Left ventricle myocardium inferior (tissue), 1 donor: ENCODE measurements at places on chromosomes 13 and 19.

- no peak for DNase-seq
Observed at GRCh38 chr19:42629191-42629590, 34.5 kb upstream of the CEACAM8 start.

DNA sequence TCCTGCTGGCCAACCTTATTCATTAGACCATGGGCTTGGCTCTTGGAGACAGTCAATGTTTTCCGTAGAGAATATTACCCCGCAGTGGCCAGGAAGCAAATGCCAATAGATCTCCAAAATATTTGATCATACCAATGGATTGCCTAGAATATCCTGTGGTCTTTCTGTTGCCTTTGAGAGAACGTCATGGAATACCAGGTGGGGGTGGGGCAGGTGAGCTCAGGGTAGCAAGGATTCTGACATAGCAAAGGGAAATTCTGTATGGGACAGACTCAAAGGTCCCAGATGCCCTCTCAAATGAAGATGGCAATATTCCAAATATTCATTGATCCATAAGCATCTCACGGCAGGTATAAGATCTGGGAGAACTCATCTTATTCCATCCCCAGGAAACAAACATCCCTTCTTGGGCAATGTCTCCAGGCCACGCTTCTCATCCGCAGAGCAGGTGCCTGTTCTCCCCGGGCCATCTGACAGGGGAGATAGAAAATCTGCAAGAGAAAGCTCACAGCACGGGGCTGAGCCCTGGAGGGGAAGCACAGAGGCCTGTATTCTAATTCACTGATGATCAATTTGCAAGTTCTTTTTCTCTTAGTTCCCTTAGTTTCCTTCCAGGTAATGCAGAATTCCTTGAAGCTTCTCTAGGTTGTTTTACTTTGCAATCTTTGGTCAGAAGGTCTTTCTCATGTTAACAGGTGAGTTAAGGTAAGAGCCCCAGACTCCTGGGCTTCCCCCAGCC lies 69.6 kb upstream of the TSHZ3 start:
- no peak for DNase-seq

GRCh38 chr13:36329361-36329760 lies 16.8 kb downstream of the SPART start:
- no peak for DNase-seq

- peak; percentile 87 for DNase-seq
Observed at GRCh38 chr19:15672580-15673175, at the start of gene CYP4F12. Gene CYP4F12 (plus strand): TSS chr19:15673087. CDS start chr19:15673530, 443 bp downstream.

DNA sequence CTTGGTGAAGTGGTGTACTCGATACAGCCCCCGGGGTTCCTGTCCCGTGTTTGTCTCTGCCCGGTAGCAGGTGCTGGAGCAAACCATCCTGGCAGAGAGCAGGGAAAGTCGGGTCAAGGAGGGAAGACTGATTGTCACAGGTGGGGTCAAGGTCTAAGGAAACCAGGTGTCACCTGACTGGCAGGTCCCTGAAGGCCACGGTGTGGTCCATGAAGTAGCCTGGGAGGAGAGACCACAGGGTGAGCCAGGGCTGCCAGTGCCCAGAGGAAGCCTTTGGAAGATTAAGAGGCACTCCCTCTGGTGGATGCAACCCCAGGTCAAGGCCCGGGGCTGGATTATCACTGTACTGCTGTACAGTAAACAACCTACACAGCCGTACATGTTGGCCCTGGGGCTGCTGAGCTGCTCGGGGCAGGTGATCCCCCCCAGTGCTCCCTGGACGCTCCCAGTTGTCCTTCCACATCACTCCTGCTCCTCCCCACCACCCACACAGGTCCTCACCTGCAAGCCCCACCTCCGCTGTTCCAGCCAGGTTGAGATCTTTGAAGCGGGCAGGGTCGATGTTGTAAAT lies 6.0 kb upstream of the CCER2 start:
- DNase-seq: no peak

DNA sequence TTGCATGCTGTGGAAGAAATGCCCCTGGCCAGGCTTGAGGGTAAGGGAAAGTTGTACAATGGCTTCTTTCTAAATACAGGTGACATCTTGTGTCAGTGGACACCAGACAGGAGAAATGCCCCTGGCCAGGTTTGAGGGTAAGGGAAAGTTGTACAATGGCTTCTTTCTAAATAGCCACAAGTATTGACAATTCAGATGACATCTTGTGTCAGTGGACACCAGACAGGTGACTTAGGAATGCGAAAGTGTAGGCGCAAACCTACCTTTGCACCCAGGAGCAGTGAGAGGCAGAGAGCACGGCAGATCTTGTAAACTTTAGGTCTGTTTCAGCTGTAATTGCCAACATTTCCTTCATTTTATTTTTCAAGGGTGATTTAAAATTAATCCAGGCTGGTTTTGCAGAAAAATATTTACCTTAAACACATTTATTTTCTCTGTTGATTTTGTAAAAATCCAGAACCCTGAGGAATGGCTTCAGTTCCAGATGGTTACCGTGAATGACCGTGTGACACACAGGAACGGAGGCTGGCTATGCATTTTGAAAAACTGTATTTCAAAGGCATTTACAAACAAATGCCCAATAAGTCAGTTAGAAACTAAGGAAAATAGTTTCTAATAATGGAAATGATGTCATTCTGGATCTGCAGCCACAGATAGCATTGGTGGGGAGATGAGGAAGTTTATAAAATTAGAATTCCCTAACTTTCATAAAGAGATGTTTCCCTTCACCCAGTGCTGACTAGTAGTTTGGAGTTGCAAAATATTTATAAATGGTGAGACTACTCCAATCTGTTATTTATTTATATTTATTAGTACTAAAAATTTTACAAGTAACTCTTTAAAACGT lies 34.9 kb downstream of the TNFSF13B start:
- DNase-seq: no peak

DNA sequence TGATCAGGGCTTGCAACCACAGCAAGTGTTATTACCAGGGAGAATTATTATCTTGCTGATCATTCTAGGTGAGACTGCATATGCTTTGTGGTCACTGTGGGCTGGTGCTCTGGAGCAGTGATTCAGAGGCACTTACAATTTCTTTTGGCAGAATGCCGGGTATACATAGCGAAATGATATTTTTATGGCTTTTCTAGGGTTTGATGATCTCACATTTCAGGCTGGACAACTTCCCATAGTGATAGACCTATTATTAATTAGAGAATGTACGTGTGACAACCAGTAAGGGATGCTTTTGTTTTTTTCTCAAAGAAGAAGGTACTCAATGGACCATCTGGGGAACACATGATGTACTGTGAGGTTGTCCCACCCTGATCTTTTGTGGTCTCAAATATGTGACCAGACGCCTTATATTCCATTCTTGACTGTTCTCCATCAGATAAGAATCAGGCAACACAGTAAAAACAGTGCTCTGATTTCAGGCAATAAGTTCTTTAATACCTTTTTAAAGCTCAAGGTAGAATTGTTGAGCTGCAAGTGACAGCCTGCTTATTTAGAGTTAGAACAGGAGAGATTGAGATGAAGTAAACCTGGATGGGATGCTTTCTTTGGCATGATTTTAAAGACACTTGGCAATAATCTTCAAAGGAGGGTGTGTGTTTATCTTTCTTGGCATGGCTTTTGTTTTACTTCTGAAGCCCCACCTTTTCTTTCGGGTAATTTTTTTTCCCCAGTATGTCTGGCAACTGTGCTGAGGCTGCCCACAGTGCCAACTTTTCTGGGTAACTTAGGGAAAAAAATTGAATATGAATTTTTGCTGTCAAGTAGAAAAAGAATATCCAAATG lies 27.4 kb upstream of the SCEL start:
- DNase-seq: no peak

DNA sequence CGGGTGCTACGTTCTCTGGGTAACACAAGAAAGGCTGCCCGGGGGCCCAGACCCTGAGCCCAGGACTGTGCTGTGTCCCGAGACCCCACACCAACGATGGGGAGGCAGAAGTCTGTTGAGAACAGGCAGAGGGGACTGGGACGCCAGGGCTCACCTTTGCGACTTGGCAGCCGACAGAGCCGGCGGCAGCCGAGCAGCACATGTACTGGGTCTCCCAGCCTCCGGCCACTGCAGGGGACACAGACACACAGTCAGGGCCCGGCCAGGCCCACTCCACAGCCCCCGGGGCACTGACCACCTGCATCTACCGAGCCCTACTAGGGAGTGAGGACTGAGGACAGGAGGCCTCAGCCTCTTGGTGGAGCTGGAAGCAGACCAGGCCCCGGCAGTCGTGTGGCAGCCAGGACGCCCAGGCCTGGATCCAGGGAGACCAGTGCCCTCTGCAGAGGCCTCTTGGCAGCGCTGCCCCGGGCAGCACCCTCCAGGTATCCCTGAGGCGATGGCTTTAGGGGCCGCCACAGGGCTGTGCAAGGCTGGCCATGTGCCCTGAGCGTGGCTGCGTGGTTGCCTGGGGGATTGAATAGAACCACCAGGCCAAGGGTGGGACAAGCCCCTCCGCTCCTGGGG lies 5.6 kb upstream of the ATP8B3 start:
- DNase-seq: peak; percentile 45
